ENCODE measurements at places on chromosomes 16 and 17. TPM values are rescaled to one million over a fixed set of nuclear protein-coding genes. Genes with fewer than 3 reads are reported as not detected.

- no peak overlapping the region for H3K27ac ChIP-seq
- no peak overlapping the region for H3K4me3 ChIP-seq
- no peak for DNase-seq
- no peaks in the 10 kb centered on the region for H3K27me3 ChIP-seq
- H3K4me1 ChIP-seq = peaks cover 14% of the 10 kb centered on the region
These were observed 8.8 kb upstream of the SLFN14 start for GRCh38 chr17:35569405-35569804.

DNA sequence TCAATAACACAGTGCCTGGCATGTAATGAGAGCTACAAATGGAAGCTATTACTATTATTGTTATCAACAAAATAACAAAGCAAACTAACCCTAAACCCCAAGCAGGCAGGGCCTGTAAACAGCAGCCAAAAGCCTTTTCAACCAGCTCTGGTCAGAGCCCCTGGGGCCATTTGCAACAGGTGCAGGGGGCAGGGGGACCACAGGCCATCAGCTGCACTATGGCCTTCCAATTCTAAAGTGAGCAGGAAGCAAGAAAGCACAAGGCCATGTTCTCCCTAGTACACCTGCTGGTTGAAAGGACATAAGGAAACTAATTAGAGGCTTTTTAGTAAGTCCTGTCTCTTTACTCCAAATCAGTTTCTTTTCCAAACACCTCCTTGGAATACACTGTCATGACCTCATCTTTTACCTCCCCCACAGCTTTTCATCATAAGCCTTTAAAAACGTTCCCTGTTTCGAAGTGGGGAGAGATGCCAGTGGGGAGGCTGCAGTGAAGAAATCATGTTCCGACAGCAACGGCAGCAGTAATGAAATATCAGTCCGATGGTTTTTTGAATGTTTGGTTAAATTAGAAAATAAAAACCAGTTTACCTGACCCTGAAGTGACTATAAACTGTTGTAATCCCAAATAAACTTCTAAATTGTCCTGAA, 68.4 kb upstream of the GSG1L start:
- H3K4me1 ChIP-seq = peaks cover 6% of the 10 kb centered on the region
- no peak for DNase-seq
- H3K27ac ChIP-seq = no peak overlapping the region
- no peaks in the 10 kb centered on the region for H3K27me3 ChIP-seq

Gene SEZ6L2
- total RNA-seq = not detected

Gene ATP1B2
- total RNA-seq = 0.39 TPM

Gene COX11
- total RNA-seq = 63.7 TPM

Gene TEX19
- not detected for total RNA-seq

GRCh38 chr17:61416540-61417363, 17.1 kb downstream of the TBX2 start:
- H3K27ac ChIP-seq = no peak overlapping the region
- H3K27me3 ChIP-seq = peaks cover 52% of the 10 kb centered on the region
- no peaks in the 10 kb centered on the region for H3K36me3 ChIP-seq
- DNase-seq = peak; percentile 73
- H3K4me3 ChIP-seq = no peak overlapping the region
- H3K4me1 ChIP-seq = peaks cover 13% of the 10 kb centered on the region

DNA sequence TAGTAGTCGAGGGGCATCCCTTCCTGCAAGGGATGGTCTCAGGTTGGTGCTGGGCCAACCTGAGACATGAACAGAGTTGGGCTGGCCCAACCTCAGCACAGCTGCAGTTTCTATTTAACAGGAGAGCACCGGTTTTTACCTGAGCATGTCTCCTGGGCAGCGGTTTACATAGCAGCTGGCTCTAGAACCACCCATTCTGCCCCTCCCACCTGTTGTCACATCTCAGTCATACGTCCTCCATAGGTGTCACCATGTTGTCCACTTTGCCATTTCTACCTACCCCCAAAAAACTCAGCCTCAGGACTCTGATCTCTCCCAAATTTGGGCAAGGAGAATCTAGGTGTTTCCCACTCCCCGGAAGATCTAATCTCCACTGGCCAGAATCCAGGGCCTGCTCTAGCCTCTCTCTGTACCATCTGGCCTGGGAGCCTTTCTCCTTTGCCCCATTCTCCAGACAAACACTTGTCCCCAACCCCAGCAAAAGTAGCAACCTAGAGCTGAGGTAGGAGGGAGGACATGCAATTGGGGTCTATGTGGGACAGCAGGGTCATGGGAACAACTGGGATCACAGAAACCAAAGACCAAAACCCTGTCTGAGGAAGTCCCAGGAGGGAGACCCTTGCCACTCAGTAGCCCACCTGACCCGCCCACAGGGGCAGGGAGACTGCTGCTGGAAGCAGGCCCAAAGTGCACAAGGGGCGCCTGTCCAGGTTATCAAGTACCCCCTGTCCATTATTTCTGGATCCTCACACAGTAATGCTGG, 19.1 kb downstream of the ETV4 start:
- no peaks in the 10 kb centered on the region for H3K27me3 ChIP-seq
- no peaks in the 10 kb centered on the region for H3K4me1 ChIP-seq
- no peak for DNase-seq
- H3K36me3 ChIP-seq = peaks cover 54% of the 10 kb centered on the region

DNA sequence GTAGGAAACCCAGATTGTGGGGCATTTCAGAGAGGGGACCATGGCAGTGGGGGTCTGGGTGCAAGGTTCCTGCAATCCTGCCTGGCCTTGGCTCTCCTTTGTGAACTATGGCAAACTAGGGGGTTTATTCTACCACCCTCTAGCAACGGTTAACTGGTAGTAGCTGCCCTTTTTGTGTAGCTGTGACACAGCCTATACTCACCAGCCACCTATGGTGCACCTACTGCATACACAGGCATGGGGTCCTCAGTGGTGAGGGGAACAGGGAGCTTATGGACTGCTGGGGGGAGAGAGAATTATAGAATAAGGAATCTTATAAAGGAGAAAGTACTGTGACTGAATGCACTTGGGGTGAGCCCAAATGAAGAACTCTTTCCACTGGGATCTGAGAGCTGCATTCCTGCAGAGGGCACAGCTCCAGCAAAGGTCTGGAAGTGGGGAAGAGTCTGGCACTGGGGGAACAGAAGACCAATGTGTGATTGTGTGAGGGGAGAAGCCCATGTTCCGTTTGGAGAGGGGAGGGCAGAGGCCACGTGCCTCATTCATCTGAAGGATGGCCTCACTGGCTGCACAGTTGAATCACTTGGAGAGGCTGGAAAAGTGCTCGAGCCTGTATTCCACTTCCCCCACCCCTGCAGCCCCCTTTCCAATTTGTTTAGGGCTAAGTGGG, 2.1 kb downstream of the MT1X start:
- H3K4me1 ChIP-seq = peaks cover 15% of the 10 kb centered on the region
- no peak for DNase-seq
- H3K27ac ChIP-seq = no peak overlapping the region
- H3K4me3 ChIP-seq = no peak overlapping the region
- no peaks in the 10 kb centered on the region for H3K36me3 ChIP-seq
- peaks cover 9% of the 10 kb centered on the region for H3K27me3 ChIP-seq

Gene NLK
- 24.8 TPM for total RNA-seq

DNA sequence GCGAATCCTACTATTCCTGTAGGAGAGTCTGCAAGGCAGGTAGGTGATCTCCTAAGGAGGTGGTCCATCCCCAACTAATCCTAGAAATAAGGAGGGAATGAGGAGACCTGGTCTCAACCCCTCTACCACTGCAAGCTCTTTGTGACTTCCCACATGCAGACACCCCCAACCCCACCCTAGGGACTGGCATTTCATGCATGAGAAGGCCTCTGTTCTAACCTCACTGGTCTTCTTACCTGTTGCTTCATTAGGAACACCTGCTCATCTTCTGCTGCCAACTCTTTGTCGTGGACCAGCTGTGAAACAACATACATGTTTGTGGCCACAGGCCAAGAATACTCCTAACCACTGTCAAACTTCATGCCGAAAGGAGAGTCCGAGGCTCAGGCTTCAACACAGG, 22.6 kb downstream of the DYNC1LI2 start:
- H3K4me1 ChIP-seq = no peaks in the 10 kb centered on the region
- H3K27ac ChIP-seq = no peak overlapping the region
- H3K4me3 ChIP-seq = no peak overlapping the region
- H3K36me3 ChIP-seq = peaks cover 81% of the 10 kb centered on the region
- no peak for DNase-seq
- H3K27me3 ChIP-seq = no peaks in the 10 kb centered on the region

GRCh38 chr16:22721511-22722100, 92.4 kb upstream of the HS3ST2 start:
- DNase-seq = no peak
- H3K27me3 ChIP-seq = peaks cover 7% of the 10 kb centered on the region
- no peak overlapping the region for H3K4me3 ChIP-seq
- no peaks in the 10 kb centered on the region for H3K4me1 ChIP-seq
- no peaks in the 10 kb centered on the region for H3K36me3 ChIP-seq

GRCh38 chr17:21199311-21199710, 14.7 kb downstream of the TMEM11 start:
- DNase-seq = no peak
- peaks cover 1% of the 10 kb centered on the region for H3K36me3 ChIP-seq
- H3K4me1 ChIP-seq = peaks cover 15% of the 10 kb centered on the region
- no peak overlapping the region for H3K4me3 ChIP-seq
- H3K27ac ChIP-seq = no peak overlapping the region
- H3K27me3 ChIP-seq = no peaks in the 10 kb centered on the region

Gene SPN
- 1.7 TPM for total RNA-seq

GRCh38 chr17:82615084-82616020, 32.9 kb downstream of the WDR45B start:
- H3K4me1 ChIP-seq = no peaks in the 10 kb centered on the region
- H3K27me3 ChIP-seq = no peaks in the 10 kb centered on the region
- H3K4me3 ChIP-seq = no peak overlapping the region
- no peak overlapping the region for H3K27ac ChIP-seq
- H3K36me3 ChIP-seq = no peaks in the 10 kb centered on the region
- no peak for DNase-seq

- H3K36me3 ChIP-seq = no peaks in the 10 kb centered on the region
- no peak overlapping the region for H3K27ac ChIP-seq
- DNase-seq = no peak
- H3K4me3 ChIP-seq = no peak overlapping the region
- no peaks in the 10 kb centered on the region for H3K27me3 ChIP-seq
- no peaks in the 10 kb centered on the region for H3K4me1 ChIP-seq
These were observed 3.1 kb upstream of the KRT36 start for GRCh38 chr17:41492771-41493170.

DNA sequence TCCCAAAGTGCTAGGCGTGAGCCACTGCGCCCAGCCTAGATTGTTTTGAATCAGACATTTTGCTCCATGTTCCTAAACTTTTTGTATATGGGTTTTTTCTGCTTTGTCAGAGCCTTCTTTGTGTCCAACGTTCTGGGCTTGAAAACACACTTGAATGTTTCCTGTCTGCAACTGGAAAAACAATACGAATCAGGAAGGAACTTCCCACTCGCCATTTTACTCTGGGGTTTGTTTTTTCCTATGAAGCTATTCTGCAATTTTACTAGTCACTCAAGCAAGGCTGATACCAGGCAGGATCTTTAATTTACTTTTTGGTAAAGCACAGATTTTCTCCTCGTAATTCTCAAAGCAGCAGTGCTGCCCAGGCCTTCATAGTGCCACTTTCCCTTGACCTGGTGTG, 31.6 kb downstream of the ARHGAP17 start:
- H3K4me1 ChIP-seq = peaks cover 87% of the 10 kb centered on the region
- H3K36me3 ChIP-seq = no peaks in the 10 kb centered on the region
- H3K27ac ChIP-seq = no peak overlapping the region
- no peak for DNase-seq
- H3K27me3 ChIP-seq = no peaks in the 10 kb centered on the region
- H3K4me3 ChIP-seq = no peak overlapping the region

DNA sequence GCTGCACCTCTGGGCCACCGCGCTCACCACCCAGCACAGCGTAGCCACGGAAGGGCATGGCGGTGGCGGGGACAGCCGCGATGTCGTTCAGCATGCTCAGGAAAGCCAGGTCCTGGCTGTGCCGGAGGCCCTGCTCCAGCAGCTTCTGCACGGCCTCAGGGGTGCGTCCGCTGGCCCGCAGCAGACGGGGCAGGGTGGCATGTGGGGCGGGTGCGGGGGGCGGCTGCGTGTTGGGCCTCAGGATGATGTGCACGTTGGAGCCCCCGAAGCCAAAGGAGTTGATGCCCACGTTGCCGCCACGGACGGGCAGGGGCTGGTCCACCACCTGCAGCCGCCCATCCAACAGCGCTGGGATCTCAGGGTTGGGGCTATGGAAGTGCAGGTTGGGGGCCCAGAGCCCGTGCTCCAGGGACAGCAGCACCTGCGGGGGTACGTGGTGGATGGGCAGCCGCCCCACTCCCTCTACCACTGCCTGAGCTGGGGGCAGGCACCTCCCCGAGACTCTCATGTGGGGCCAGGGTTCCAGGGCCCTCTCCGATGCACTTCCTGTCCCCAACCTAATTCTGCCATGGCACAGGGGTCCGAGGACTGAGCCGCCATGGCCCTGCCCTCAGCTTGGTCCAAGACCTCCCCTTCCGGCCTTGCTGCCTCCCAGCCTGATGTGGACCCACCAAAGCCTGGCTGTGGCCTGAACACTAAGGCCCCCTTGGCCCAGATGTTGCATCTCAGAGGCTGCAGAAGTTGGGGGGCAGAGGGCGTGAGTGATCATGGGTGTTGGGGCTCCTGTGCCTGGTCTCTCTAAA, 6.6 kb downstream of the FASN start:
- H3K27me3 ChIP-seq = no peaks in the 10 kb centered on the region
- no peak for DNase-seq
- no peak overlapping the region for H3K27ac ChIP-seq
- no peak overlapping the region for H3K4me3 ChIP-seq
- H3K4me1 ChIP-seq = peaks cover 2% of the 10 kb centered on the region

- DNase-seq = no peak
- peaks cover 11% of the 10 kb centered on the region for H3K36me3 ChIP-seq
- no peaks in the 10 kb centered on the region for H3K4me1 ChIP-seq
- no peak overlapping the region for H3K4me3 ChIP-seq
- H3K27ac ChIP-seq = no peak overlapping the region
- no peaks in the 10 kb centered on the region for H3K27me3 ChIP-seq
These were observed 46.3 kb downstream of the COG7 start for GRCh38 chr16:23406546-23407240.

GRCh38 chr16:534135-534534, 6.6 kb downstream of the CAPN15 start:
- peaks cover 5% of the 10 kb centered on the region for H3K4me1 ChIP-seq
- no peaks in the 10 kb centered on the region for H3K27me3 ChIP-seq
- no peak overlapping the region for H3K27ac ChIP-seq
- no peak for DNase-seq
- no peaks in the 10 kb centered on the region for H3K36me3 ChIP-seq

DNA sequence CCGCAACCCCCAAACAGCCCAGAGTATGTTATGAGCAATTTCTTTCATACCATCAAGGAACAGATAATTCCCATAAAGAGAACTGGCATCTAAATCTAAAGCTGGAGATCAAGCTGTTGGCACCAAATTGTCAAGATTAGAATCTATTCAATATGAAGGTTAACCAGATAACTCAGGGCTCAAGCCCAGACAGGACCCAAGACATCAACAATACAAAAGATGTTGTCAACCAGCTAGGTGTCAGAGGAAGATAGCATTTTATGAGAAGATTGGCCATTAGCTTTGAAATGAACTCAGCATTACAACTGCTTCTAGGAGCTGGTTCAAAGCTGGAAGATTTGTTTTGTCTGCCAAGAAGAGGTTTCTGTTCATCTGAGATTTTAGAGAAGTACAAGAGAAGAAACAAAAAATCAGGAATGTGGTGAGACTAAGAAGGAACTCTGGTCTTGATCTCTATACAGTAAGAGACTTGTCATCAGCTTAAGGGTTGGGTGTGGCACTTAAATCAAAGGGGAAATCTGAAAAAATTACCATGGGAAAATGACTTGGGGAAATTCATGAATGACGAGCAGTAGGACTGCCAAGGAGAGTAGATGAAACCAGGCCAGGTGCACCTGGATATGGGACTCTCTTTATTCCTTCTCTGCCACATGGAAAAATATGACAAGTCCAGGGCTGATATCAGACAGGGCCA, 64.2 kb upstream of the COX10 start:
- no peak overlapping the region for H3K27ac ChIP-seq
- no peaks in the 10 kb centered on the region for H3K36me3 ChIP-seq
- no peak overlapping the region for H3K4me3 ChIP-seq
- H3K4me1 ChIP-seq = no peaks in the 10 kb centered on the region
- DNase-seq = no peak
- no peaks in the 10 kb centered on the region for H3K27me3 ChIP-seq

Measured in B cell (primary cell).